ENCODE measurements at places on chromosomes 5 and 9. TPM values are rescaled to one million over a fixed set of nuclear protein-coding genes. Genes with fewer than 3 reads are reported as not detected.
A peak's percentile ranks its signal among the peaks of the same experiment; 100 is the strongest.

GABRA6 gene
- not detected for total RNA-seq

SELENOP gene
- total RNA-seq: 0.20 TPM

CENPH gene
- total RNA-seq: 4.7 TPM

ZNF658 gene
- total RNA-seq: 3.9 TPM

DRD1 gene
- 0.35 TPM for total RNA-seq

TSTD2 gene
- total RNA-seq: 18.8 TPM

DNA sequence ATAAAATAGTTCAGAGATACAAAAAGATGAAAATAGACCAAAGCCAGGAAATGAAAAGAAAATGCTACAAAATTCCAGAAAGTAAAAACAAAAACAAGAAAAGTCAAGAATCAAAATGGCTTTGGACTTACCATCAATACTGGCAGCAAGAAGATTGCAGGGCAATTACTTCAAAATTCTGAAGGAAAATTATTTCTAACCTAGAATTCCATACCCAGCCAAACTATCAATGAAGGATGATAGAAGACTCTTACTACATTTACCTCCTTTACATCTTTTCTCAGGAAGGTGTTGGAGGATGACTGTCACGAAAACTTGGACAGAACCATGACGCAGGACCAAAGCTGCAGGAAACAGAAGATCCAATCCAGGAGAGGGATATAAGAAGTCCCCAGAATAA is 46.8 kb downstream of the EGFLAM start:
- no peak for DNase-seq

DNA sequence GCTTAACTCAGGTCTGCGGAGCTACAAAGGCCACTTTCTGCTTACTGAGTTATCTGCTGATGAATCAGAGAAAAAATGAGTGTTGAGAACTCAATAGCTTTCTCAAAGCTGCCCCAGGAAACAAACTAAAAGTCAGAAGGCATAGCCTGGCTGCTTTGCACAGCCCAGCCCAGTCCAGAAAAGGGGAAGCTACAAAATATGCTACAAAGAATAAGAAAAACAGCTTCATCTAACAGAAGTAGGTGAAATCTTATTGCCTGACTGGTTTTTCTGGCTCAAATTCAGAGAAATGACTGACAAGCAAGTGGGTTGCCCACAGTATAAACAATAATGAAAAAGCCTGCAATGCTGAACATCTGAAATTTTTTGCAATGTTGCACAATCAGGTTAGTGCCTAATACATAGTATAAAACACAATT is 156.2 kb downstream of the PPP2R2B start:
- DNase-seq: no peak

DNA sequence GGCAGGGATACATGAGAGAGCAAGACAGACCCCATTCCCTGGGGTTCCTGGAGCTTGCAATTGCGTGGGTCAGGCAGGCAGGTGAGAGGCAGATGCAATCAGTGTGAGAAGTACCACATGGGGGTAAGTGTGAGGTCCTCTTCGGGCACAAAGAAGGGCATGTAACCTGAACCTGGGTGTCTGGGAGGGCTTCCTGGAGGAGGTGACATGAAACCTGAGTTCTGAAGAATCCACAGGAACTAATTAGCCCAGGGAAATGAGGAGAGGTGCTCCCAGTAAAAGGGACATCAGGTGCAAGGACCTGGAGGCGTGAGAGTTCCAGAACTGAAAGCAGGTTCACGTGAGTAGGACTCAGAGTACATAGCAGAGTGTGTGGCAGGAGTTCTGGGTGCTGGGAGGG is 2.5 kb downstream of the AMBP start:
- DNase-seq: peak; percentile 47
